ENCODE measurements at places on chromosomes 16 and 17. TPM values are rescaled to one million over a fixed set of nuclear protein-coding genes. Genes with fewer than 3 reads are reported as not detected.

Gene VASN
- 9.6 TPM for total RNA-seq

Gene TUBD1
- 16.1 TPM for total RNA-seq

- no peaks in the 10 kb centered on the region for H3K27me3 ChIP-seq
- H3K36me3 ChIP-seq = no peaks in the 10 kb centered on the region
These were observed 365.7 kb downstream of the SEC14L1 start for GRCh38 chr17:77506371-77506991.

DNA sequence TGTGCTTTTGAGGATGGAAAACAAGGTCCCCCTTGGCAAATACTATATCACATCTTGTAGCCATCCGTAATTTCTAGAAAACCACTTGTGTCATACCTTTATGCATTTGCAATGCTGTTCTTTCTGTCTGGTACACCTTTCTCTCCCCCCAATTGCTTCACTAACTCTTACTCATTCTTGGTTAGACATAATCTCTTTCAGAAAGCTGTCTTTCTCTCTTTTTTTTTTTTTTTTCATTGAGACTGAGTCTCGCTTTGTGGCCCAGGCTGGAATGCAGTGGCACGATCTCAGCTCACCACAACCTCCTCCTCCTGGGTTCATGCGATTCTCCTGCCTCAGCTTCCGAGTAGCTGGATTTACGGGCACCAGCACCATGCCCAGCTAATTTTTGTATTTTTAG is 94.9 kb upstream of the C17orf78 start:
- no peak for DNase-seq
- H3K4me1 ChIP-seq = no peaks in the 10 kb centered on the region
- no peaks in the 10 kb centered on the region for H3K27me3 ChIP-seq
- no peak overlapping the region for H3K4me3 ChIP-seq
- no peak overlapping the region for H3K27ac ChIP-seq

DNA sequence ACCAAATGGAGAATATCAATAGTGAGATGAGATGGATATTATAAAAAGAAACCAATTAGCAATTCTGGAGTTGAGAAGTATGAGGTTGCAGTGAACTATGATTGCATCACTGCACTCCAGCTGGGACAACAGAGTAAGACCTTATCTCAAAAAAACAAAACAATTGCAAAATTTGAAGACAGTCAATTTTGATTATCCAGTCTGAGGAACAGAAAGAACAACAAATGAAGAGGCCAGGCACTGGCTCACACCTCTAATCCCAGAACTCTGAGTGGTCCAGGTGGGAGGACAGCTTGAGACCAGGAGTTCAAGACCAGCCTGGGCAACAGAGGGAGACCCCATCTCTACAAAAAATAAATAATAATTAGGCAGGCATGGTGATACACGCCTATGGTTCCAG is 35.0 kb downstream of the USP32 start:
- no peaks in the 10 kb centered on the region for H3K36me3 ChIP-seq
- H3K4me3 ChIP-seq = no peak overlapping the region
- H3K4me1 ChIP-seq = peaks cover 4% of the 10 kb centered on the region

DNA sequence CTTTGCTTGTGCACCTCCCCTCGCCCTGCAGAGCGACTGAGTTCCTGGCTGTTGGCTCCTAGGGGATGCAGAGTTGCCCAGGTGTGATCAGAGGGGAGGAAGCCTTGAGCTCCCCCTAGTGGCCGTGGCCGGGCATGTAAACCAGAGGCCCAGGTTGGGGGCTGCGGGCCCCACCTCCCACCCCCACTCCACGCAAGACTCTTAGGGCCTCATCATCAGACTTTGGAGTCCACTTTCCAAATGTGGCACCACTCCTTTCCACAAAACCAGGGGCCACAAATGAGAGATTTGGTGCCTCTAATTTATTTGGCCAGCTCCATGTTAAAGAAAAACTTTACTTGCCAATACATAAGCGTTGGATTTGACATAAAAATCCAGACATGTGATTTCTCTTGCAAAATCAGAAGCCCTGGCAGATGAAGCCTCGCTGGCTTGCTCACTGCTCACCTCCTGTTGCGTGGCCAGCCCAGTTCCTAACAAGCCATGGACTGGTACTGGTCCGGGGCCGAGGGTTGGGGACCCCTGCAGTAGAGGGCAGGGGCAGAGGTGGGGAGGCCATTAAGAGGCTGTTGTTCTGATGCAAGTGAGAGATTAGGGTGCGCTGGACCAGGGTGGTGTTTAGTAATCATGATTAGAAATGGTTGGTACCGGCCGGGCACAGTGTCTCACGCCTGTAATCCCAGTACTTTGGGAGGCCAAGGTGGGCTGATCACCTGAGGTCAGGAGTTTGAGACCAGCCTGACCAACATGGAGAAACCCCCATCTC is 28.7 kb upstream of the GAS7 start:
- DNase-seq = peak; percentile 92
- H3K4me1 ChIP-seq = no peaks in the 10 kb centered on the region
- no peak overlapping the region for H3K4me3 ChIP-seq
- no peak overlapping the region for H3K27ac ChIP-seq

DNA sequence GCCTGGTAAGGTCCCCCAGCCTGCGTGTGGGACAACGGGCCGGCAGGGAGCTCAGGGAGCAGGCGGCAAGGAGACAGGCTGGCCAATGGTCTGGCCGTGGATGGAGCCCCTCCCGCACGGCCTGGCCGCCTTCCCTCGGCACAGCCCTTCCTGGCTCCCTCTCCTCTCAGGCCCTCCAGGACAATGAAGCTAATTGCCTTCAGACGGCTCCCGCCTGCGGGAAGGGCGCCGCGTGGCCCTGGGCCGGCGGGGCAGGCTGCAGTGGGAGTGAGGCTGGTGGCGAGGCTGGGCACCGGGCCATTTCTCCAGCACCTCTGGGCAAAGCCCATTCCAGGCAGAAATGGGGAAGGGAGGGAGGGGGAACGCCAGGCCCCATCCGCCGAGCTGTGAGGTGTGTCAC is 50.9 kb downstream of the ENGASE start:
- no peak overlapping the region for H3K4me3 ChIP-seq
- H3K27me3 ChIP-seq = no peaks in the 10 kb centered on the region
- no peaks in the 10 kb centered on the region for H3K4me1 ChIP-seq
- DNase-seq = no peak
- H3K36me3 ChIP-seq = no peaks in the 10 kb centered on the region

- DNase-seq = peak; percentile 50
- H3K27ac ChIP-seq = no peak overlapping the region
- H3K36me3 ChIP-seq = no peaks in the 10 kb centered on the region
- peaks cover 5% of the 10 kb centered on the region for H3K4me1 ChIP-seq
- no peak overlapping the region for H3K4me3 ChIP-seq
These were observed 90.6 kb upstream of the CDH5 start for GRCh38 chr16:66275775-66276428.

GRCh38 chr17:53134548-53134947 is 688.2 kb upstream of the KIF2B start:
- H3K4me1 ChIP-seq = no peaks in the 10 kb centered on the region
- no peak overlapping the region for H3K4me3 ChIP-seq
- DNase-seq = no peak
- H3K36me3 ChIP-seq = no peaks in the 10 kb centered on the region
- no peak overlapping the region for H3K27ac ChIP-seq
- H3K27me3 ChIP-seq = no peaks in the 10 kb centered on the region

- no peaks in the 10 kb centered on the region for H3K4me1 ChIP-seq
- no peak for DNase-seq
- no peaks in the 10 kb centered on the region for H3K27me3 ChIP-seq
- H3K27ac ChIP-seq = no peak overlapping the region
- no peaks in the 10 kb centered on the region for H3K36me3 ChIP-seq
These were observed 8.5 kb downstream of the KIF19 start for GRCh38 chr17:74334393-74335039.

GRCh38 chr17:38605841-38606645 is at the start of gene SRCIN1:
Gene SRCIN1 (minus strand): TSS chr17:38605952. CDS start chr17:38605705, 247 bp downstream.
- peak within 1 kb of the TSS; percentile 48 for H3K4me3 ChIP-seq
- H3K36me3 ChIP-seq = no peaks in the 10 kb centered on the region
- H3K27me3 ChIP-seq = peaks cover 2% of the 10 kb centered on the region
- peak; percentile 95 for DNase-seq
- H3K27ac ChIP-seq = peak within 1 kb of the TSS; percentile 30

DNA sequence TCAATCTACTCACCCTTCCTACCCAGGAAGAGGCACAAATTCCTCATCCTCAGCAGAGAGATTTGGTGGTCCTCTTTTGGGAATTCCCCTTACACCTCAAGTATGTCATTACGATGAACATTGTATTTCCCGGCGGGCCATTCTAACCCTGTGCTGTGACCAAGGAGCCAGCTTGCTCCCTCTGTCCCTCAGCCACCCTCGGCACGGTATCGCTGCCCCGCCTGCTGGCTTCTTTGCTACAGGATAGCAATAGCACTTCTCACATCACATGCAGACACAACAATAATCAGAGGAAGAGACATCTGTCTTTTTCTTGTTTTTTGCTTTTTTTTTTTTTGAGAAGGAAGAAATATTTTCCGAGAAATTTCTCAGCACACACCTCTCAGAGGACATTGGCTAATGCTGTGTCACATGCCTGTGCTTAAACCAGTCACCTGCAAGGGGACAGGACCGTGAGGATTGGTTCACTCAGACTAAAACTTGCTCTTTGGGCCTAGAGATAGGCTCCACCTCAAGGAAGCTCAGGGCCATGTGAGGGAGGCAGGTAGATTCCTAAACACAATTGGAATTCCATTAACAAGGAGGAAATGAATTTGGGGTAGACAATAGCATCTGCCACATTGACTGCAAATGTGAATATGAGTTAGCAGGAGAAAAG is 41.2 kb downstream of the TMC5 start:
- no peak overlapping the region for H3K4me3 ChIP-seq
- H3K27me3 ChIP-seq = no peaks in the 10 kb centered on the region
- no peaks in the 10 kb centered on the region for H3K4me1 ChIP-seq
- no peak for DNase-seq

GRCh38 chr17:77033892-77034404 is 106.8 kb upstream of the SEC14L1 start:
- H3K36me3 ChIP-seq = no peaks in the 10 kb centered on the region
- DNase-seq = no peak
- H3K4me3 ChIP-seq = no peak overlapping the region
- no peak overlapping the region for H3K27ac ChIP-seq

DNA sequence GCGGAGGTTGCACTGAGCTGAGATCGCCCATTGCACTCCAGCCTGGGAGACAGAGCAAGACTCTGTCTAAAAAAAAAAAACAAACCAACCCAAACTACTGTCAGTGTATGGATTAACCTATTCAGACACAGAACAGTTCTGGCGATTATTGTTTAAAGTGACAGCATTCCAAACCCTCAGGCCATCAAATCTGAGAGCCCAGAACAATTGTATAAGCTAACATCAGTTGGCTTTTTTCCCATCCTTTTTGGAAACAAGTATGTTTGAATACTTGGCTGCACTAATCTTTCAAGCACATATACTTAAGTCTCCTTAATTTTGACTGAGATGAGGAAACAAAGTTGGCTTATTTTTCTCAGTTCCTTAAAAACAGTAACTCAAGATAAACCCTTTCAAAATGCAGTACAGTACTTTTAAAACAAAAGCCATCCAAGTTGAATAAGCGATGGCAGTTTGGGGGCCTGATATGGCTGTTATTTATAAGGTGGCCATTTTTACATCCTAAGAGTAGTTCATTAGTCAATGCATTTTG is 1.4 kb downstream of the ZSWIM7 start:
- H3K4me1 ChIP-seq = peaks cover 5% of the 10 kb centered on the region
- peaks cover 20% of the 10 kb centered on the region for H3K36me3 ChIP-seq
- no peaks in the 10 kb centered on the region for H3K27me3 ChIP-seq
- H3K27ac ChIP-seq = no peak overlapping the region

- H3K36me3 ChIP-seq = no peaks in the 10 kb centered on the region
- no peaks in the 10 kb centered on the region for H3K27me3 ChIP-seq
- no peak for DNase-seq
- no peaks in the 10 kb centered on the region for H3K4me1 ChIP-seq
- H3K27ac ChIP-seq = no peak overlapping the region
These were observed 474 bp downstream of the CLN3 start for GRCh38 chr16:28491230-28491969.

DNA sequence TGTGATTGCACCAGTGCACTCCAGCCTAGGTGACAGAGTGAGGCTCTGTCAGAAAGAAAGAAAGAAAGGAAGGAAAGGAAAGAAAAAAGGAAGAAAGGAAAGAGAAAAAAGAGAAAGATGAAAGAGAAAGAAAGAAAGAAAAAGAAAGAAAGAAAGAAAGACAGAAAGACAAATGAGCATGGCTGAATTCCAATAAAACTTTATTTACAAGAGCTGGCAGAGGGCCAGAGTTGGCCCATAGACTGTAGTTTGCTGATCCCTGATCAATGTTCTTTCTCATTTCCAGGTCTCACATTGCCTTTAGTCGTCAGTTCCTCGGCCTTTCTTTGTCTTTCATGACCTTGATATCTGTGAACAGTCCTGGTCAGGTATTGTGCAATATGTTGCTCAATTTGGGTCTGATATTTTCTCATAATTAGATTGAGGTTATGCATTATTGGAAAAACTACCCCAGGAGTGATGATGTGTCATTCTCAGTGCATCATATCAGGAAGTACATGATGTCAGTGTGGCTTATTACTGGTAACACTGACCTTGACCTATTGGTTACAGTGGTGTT is 68.5 kb upstream of the MED9 start:
- no peak overlapping the region for H3K27ac ChIP-seq
- no peak overlapping the region for H3K4me3 ChIP-seq
- 0 out of 2 replicates have a peak, but pooled peaks cover 3% of the 10 kb centered on the region for H3K4me1 ChIP-seq
- no peaks in the 10 kb centered on the region for H3K36me3 ChIP-seq
- H3K27me3 ChIP-seq = no peaks in the 10 kb centered on the region
- no peak for DNase-seq

GRCh38 chr16:86512301-86512859 is 2.1 kb downstream of the FOXF1 start:
- H3K27me3 ChIP-seq = peaks cover 88% of the 10 kb centered on the region
- no peak overlapping the region for H3K4me3 ChIP-seq
- DNase-seq = no peak
- no peak overlapping the region for H3K27ac ChIP-seq
- peaks cover 31% of the 10 kb centered on the region for H3K4me1 ChIP-seq

DNA sequence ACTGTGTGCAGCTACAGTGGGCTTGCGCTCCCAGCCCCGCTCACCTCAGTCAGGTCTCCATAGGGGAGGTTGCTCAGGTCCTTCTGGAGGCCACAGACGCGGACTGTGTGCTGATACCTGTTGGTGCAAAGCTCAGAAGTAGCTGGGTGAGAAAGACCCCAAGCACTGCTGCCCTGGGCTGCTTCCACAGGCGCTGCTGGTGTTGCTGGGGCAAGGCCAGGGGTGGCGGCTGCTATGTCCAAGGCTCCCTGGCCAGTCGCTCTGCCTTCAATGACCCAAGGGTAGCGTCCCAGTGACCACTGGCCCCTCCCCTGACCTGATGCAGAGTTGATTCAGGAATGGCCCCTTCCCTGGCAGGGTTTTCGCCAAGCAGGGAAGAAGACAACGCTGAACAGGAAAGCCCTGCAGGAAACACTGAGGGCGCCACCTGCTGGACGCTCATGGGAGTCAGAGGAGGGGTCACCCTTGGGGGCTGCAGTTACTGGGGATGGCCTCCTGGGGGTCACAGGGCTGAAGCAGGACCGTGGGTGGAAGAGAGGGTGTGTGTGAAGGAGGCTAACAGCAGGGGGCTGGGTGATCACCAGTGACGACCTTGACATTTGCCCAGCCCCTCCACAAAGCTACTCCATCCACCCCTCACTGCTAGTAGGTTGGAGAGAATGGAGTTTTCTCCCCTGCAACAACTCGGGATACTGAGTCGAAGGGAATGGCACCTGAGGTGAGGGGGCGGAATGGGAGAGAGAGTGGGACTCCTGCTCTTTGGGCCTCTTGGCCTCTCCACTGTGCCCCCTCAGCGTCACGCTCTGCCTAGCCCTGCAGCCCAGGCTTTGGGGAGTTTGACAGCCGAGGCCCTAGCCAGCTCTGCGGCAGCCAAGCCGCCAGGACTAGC is 38.3 kb downstream of the ABCC12 start:
- no peaks in the 10 kb centered on the region for H3K27me3 ChIP-seq
- H3K4me1 ChIP-seq = no peaks in the 10 kb centered on the region
- peak; percentile 71 for DNase-seq
- no peak overlapping the region for H3K4me3 ChIP-seq
- no peak overlapping the region for H3K27ac ChIP-seq

All from H1 (cell line).